NCI-H774 (cell line): ENCODE measurements at places on chromosomes 7 and 10.

GRCh38 chr7:40500219-40500618 lies 365.4 kb downstream of the SUGCT start:
- no peak for DNase-seq

DNA sequence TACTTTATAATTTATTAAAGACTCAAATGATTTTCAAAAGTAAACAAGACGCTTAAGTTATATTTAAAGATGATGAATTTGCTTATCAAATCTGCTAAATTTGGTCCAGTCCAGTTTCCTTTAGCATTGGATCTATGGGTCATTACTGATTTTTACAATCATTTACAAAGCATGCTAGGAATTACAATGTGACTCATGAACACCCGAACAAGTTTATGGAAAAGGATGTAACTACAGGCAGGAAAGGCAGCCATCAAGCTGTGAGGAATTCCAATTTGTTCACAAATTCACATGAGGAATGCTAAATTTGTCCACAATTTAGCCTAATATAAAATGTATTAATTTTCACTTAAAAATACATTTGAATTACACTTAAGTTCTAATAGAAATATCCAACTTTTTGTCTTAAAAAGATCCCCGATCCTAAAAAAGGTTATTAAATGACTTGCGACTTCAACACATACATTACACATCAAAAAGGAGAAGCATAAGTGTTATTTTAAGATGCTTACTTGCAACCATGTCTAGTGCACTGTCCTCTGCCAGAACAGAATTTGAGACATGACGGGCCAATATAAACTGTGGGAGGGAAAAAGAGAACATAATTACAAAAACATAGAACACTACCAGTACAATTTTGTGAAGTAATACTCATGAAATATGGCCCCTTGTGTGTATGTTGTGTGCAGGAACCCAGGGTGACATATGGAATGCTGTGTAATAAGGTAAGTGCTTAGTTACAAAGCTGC lies 194.2 kb upstream of the SLC26A5 start:
- DNase-seq, result no peak

- no peak for DNase-seq
Measured at GRCh38 chr7:40733578-40733977, 598.8 kb downstream of the SUGCT start.

GRCh38 chr10:22560913-22561239 lies 153.5 kb downstream of the PIP4K2A start:
- DNase-seq, result no peak

- no peak for DNase-seq
Measured at GRCh38 chr7:142855756-142856564, 1.1 kb downstream of the EPHB6 start.

DNA sequence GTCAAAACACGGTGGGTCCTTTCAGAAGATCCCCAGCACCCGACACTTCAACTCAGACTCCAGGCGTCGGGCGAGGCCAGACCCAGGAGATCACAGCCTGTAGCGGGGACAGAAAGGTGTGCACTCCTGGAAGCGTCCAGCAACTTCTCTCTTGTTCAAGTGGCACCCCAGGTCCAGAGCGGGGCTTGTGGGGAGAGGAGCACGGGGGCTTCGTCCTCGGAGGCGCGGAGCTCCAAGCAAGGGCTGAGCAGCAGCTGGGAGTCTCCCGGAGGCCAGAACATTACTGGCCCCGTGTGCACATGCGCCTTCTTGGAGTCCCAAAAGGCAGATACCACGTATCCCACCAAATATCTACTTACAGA lies 54.9 kb downstream of the ZRANB1 start:
- no peak for DNase-seq

- no peak for DNase-seq
Measured at GRCh38 chr10:63865210-63865609, 344.0 kb downstream of the REEP3 start.

DNA sequence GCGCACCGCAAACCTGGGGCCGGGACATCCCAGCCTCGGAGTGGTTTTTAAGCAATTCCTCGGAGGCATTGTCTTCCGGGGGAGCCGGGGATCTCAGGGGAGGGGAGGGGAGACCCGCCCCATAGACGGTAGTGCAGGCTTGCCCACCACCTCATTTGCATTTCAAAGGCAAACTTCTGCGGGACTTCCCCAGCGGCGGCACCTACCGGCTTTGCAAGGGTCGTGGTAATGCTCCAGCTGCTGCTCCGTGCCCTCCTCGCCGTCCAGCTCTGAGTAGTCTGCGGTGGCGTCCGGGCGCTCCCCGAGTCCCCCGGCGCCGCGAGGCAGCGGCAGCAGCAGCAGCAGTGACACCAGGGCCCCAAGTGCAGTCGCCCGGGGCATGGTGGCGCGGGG lies 425 bp downstream of the TLL2 start:
- no peak for DNase-seq

GRCh38 chr10:31118556-31118955 lies 86.9 kb upstream of the ZNF438 start:
- no peak for DNase-seq
